SJSA1 (cell line): ENCODE measurements at places on chromosomes 4 and X. TPM values are rescaled to one million over a fixed set of nuclear protein-coding genes. Genes with fewer than 3 reads are reported as not detected.

Gene GPRASP3
- total RNA-seq, result 0.22 and 0.68 TPM in 2 replicates

Gene JADE3
- total RNA-seq, result 5.0 and 8.8 TPM in 2 replicates

- no peak for DNase-seq
Measured at GRCh38 chr4:4502694-4503311, 39.0 kb downstream of the STX18 start.

DNA sequence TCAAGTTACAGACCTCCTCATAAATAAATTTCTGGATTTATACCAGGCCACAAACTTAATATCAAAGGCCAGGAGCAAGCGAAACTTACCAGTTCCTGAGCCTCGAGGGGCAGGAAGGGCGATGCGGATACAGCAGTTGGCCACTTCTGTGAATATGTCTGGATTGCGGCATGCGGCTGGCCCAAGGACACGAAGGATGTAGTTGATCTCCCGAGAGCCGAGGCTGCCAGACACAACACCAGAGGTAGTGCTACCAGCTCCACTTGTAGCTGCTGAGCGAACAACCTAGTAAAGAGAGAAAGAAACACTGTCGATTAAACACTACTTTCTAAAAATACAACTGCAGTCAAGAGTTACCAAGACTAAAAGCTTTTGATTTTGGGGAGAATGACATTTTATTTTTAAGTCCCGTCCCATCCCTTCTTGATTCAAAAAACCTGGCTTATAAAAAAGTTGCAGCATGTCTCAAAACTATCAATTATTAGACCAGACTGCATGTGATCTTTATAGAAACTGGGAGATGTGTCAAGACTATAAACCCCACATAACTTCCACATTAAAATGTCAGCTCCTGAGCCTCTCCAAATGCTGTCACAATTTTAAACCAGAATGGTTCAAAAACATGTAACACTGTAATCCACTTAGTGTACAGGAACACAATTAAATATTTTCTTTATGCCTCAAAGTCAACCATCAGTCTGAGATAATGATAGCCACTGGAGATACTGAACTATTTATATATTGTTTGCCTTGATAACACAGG, 105.6 kb downstream of the HUWE1 start:
- DNase-seq, result no peak

- DNase-seq, result peak; percentile 91
Measured at GRCh38 chr4:13920901-13921300, 293.4 kb upstream of the BOD1L1 start.

GRCh38 chr4:19486400-19486799, 765.3 kb upstream of the SLIT2 start:
- no peak for DNase-seq

DNA sequence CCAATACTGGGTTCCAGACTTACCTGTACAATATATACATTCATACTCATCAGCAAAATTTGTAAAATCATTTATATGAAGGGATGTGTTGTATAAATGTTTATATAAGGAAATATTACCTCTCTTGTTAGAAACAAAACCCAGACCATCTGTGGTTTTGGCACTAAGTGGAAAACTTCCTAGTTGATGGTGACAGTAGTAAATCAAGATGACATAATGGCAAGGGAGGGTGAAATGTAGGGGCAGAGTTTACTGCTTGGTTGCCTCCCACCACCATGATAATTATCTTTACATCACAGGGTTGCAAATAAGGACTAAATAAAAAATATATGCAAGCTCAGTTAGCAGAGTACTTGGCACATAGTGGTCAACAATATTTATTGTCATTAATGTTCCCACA, 365.3 kb upstream of the TEX13C start:
- DNase-seq, result no peak
